ENCODE measurements at places on chromosomes 4 and X.

GRCh38 chr4:81792521-81792920 lies 320.8 kb upstream of the RASGEF1B start:
- no peak for DNase-seq

DNA sequence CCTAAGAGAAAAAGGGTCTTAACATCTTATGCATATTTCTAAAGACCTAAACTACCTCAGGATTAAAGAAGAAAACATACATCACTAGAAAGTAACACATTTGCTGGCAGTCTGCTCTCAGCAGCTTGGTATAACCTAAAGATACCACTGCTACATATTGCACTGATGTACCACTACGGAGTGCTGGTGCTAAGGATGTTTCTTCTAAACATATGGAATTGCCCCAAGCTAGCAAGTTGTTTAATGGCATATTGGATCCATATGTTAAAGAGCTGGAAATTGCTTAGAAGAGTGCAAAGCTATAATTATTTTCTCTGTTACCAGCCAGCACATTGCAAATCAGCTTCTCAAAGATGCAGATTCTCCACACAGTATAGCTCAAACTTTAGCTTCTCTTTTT lies 436.5 kb upstream of the GALNTL6 start:
- no peak for DNase-seq

GRCh38 chr4:39037941-39038340 lies 5.7 kb upstream of the TMEM156 start:
- DNase-seq = no peak

DNA sequence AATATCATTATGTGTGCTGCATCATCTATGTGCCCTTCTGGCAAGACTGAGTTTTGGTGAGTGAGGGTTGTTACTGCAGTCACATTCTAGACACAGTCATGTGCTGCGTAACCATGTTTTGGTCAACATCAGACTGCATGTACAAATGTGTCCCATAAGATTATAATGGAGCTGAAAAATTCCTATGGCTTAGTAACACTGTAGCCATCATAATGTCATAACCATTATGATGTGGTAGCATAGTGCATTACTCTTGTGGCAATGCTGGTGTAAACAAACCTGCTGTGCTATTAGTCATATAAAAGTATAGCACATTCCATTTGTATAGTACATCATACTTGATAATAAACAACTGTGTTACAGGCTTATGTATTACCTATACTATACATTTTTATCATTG lies 198.1 kb upstream of the NUDT6 start:
- DNase-seq = no peak

- DNase-seq = no peak
These were observed 69.8 kb downstream of the PSAPL1 start for GRCh38 chr4:7364979-7365378.

DNA sequence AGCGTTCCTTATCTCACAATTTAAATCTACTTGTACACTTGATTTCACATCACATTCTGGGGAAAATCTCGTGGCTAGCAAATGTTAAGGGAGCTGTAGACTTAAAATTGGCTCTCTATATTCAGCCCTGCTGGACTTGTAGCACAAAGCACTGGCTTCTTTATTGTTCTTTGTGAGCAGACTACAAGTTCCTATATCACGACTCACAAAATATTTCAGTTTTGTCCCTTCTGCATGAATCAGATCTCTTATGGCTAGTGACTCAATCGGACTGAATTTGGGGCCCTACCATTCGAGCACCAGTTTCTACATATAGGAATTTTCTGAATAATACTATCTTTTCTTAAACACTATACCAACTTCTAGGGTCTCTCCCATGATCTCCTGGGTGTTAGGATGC lies 390.1 kb downstream of the ADAM29 start:
- no peak for DNase-seq

DNA sequence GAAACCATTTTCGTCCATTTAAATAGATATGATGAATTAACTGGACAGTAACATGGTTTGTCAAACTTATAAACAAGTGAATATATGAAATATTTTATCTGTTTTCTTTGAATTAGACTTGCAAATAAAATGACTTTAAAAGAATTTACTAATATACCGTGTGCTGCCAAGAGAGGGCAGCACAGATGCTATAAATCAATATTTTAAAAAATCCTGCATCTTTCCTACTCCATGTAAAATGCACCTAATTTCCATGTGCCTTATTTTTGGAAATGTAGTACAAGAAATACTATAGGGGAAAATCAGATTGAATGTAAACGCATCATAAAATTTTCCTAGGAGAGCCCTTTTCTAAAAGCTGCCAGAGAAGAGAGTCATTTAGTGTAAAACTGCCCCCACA lies 62.2 kb downstream of the PRKX start:
- DNase-seq = no peak

- peak; percentile 33 for DNase-seq
These were observed 34.6 kb downstream of the TET2 start for GRCh38 chr4:105181259-105181658.

DNA sequence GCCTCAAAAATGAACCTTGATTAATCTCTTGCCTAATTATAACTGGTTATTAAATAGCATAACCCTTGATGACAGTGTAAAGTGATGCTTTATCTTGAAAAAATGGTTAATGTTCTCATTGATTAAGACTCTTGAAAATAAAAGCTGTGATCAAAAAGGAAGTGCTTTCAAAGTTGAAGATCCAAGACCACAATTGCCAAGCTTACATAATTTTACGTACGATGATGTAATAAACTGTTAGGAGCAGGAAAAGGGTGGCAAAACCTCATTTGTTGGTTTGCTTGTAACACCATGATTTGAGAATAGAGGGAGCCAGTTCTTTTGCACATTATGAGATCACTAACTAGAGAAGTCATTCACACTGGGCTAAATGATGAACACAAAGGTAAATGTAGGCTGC lies 322.2 kb downstream of the ADGRL3 start:
- no peak for DNase-seq

- DNase-seq = no peak
These were observed 765 bp downstream of the CFAP97 start for GRCh38 chr4:185202984-185203485.

DNA sequence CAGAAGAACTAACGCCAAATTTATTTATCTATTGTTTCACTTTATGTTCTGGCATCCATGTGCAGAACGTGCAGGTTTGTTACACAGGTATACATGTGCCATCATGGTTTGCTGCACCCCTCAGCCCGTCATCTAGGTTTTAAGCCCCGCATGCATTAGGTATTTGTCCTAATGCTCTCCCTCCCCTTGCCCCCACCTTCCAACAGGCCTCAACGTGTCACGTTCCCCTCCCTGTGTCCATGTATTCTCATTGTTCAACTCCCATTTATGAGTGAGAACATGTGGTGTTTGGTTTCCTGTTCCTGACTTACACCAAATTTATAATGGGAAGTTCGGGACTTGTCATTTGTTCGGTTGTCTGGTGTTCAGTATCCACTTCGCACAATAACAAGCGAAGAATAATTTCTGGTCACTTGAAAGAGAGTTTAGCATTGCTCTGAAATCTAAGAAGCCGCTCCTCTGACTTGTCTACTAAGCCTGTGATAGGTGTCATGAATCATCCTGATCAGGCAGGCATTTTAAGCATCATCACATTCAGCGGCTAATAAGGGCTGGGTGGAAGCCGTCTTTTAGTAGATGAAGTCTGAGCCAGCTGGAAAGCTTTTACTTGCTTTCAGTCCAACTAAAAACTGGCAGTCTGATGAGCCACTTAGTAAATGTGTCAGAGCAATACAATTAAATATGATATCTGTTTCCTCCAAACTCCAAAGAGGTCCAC lies 1065.7 kb upstream of the PABPC4L start:
- DNase-seq = no peak

DNA sequence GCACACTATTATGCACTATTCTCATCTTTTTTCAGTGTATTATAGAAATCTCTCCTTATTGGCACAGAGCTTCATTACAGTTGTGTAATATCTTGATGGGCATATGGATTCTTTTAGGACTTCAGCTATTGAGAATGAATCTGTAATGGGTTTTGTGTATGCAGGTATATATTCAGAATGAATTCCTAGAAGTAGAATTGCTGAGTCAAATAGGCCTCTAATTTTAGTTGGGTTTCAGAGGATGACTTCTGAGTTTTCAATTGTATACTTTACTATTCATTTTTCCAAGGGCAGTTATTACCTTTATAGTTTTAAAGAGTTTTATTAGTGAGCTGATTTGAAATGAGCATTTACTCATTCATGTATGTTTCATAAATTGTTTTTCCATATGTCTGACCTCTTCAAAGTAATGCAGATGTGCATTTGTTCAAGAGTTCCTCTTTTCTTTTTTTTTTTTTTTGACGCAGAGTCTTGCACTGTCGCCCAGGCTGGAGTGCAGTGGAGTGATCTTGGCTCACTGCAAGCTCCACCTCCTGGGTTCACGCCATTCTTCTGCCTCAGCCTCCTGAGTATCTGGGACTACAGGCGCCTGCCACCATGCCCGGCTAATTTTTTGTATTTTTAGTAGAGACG lies 19.5 kb downstream of the CASP6 start:
- no peak for DNase-seq

DNA sequence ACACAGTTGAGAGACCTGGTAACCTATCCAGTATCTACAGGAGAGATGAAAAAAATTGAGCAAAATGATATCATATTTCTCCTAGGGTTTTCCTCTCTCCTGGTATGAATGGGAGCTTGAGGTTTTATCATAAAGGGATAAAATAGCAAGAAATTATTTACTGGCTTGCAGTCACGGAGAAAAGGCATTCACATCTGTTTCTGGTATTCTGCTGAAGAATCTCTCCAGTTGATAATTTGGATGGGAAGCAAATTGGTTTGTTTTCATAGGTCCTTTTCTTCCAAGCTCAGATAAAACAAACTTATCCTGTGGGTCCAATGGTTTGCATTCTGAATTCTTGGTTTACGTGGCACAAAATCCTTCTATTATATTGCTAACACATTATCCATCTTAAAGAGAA lies 83.1 kb upstream of the GYPA start:
- DNase-seq = no peak

- peak; percentile 54 for DNase-seq
These were observed 648 bp upstream of the SCD5 start for GRCh38 chr4:82799006-82799881.

DNA sequence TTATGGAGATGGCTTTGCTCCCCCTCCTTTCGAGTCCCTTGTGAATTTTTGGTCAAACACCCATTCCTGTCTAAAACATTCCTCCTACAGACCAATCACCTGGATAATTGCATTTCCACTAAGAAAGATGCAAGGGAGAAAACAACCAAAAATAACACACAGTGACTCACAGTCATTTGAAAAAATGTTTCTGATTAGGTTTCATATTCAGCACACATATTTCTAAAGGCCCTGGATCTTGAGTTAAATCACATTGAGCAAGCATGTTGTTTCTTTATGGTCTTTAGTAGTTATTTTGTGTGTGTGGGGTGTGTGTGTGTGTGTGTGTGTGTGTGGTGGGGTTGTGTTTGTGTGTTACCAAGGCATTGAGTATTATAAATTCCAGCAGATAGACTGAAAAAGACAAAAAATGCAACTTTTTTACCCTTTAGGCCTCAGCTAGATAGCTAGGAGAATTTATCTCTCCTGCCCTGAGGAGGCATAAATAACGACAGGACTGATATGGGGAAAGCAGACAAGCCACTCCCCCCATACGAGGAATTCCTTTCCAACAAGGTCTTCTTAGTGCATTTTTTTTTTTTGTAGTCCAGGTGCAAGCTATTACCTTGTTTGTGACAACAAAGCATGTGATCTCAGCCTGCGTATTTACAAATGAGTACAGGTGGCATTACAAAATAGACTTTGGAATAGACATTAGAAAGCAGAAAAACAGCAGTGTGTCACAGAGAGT lies 265.4 kb upstream of the ADGRL3 start:
- DNase-seq = no peak

GRCh38 chrX:56994375-56995270 lies 718 bp downstream of the SPIN3 start:
- DNase-seq = peak; percentile 5

DNA sequence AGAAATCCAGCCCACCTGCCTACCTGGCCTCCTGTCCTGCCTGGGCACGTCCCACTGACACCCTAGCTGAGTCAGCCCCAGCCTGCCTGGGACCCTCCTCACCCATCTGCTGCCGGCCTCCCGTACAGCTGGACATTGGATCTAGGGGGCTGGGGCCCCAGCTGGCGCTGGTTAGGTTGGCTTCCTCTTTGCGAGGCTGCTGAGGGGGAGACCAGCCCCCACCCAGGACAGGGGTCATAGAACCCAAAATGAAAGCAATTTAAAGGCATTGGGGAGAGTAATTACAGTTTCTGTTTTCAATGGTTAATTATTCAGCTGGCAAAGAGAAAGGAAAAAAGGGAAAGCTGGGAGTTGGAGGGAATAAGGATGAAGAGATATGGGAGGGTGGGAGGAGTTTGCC lies 15.8 kb downstream of the EFNB1 start:
- no peak for DNase-seq

- DNase-seq = no peak
These were observed 38.0 kb downstream of the RAB28 start for GRCh38 chr4:13445841-13446790.

DNA sequence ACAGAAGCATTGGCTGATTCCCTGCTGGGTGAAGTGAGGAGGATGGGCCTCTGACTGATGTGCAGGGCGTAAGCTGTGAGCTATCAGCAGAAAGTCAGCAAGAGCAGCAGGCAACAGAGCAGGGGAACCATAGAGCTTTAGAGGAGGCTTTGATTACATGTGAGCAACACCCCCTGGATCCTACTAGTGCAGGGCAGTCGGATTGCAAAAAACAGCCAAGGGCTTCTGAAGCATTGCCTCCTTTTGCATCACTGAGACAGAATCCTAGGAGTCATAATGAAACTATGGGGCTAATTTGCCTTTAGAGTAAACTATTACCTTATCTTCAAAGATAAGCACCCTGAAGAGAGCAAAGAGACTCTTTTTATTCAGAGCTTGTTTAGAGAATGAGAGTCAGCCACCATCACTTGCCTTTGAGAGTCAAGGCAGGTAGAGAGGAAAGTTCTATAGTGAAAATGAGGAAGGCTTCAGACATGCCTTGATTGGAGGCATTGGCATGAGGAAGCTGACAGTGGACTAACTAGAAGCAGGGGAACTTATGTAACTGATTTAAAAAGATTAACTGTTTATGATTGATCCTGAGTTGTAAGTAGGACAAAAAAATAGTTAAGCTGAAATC lies 420.3 kb downstream of the PDHA2 start:
- no peak for DNase-seq

GRCh38 chr4:17722356-17722700 lies 59.1 kb downstream of the FAM184B start:
- no peak for DNase-seq

DNA sequence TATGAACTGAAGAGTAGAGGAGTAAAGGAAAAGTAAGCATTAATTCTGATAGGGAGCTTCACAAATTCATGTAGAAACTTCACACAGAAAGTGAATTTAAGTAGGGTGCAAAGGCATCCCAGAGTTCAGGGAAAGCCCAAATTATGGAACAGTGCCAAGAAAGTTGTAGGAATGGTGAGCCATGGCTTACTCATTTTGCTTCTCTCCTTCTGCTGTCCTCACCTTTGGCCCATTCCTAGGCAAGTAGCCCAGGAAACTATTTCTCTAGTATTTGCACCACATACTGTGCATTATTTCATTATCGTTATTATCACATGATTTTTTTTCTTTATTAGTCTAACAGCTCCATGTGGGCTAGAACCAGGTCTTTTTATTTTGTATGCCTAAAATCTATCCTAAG lies 34.9 kb upstream of the IL1RAPL1 start:
- DNase-seq = no peak
